ENCODE measurements at places on chromosomes 3 and 15.

DNA sequence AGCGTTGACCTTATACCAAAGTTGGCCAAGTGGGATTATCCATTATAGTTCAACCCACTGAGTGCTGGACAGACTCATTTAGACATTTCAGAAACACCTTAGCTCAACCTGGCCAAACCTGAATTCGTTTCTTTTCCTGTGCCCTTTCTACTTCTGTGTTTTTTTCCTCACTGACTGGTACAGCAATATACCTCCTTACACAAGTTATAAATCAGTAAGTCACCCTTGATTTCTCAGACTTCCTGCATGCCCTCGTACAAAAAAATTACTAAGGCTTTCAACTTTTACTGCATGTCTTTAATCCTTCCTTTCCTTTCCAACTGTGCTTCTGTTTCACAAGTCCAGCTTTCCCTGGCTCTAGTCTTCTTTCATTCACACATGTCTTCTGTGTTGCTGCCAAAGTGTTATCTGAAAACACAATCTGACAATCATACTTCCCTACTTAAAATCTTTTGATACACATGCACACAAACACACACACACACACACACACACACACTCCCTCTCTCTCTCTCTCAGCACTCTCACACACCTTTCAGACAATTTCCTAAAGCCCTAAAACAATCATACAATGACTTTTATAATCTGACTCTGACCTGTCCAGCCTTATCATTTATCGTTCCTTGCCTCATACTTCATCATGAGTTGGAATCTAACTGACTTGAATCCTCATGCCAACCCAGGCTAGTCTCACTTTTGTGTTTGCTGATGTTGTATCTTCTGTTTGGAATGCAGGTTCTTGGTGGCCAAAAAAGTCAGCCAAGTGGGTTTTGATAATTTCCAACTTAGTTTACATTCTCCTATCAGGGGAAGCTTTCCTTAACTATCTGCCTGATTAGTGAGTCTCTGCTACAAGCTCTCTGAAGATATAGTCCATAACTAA is 436.4 kb downstream of the NAALADL2 start:
- no peak for DNase-seq

- DNase-seq: peak; percentile 84
Measured at GRCh38 chr3:104873331-104873730, 493.4 kb upstream of the ALCAM start.

- no peak for DNase-seq
Measured at GRCh38 chr15:52094811-52095584, 17.6 kb downstream of the BCL2L10 start.

DNA sequence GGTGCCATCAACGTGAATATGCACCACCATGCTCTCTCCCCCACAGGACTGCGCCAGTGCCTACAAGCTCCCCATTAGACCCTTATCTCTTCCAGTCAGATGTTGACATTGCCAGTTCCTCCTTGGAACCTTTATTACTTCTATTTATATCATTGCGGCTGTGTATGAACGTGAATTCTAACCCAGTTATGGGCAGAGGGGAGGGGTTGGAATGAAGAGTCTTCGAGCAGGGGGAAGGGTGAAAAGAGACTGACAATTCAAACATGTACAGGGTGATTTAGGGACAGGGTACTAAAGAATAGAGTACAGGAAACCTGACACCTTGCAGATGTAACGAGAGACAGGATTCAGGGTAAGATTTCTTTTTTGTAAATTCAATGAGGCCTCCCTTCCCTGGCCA is 41.8 kb upstream of the ST6GAL1 start:
- DNase-seq: no peak

GRCh38 chr15:69973102-69973714 is 124.5 kb downstream of the TLE3 start:
- DNase-seq: peak; percentile 50

DNA sequence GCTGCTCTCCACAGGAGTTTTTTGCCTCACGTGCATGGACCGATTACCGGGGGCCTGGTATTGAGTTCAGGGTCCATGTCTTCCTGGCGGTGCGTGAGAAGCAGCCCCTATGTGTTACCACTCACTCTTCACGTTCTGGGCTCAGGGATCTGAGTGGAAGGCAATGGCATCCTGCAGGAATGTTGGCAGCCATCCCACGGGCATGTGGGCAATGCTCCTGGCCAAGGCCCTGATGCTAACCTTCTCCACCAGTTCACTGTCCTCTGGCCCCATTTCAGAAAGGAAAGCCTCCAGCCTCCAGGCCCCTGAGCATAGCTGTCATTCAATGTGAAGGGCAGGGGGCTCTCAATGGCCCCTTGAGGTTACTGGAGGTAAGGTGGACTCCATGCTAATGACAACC is 43.0 kb upstream of the KY start:
- DNase-seq: no peak

- no peak for DNase-seq
Measured at GRCh38 chr15:93482731-93483130, 393.7 kb upstream of the RGMA start.

- DNase-seq: no peak
Measured at GRCh38 chr3:61601831-61602230, 40.5 kb downstream of the PTPRG start.

DNA sequence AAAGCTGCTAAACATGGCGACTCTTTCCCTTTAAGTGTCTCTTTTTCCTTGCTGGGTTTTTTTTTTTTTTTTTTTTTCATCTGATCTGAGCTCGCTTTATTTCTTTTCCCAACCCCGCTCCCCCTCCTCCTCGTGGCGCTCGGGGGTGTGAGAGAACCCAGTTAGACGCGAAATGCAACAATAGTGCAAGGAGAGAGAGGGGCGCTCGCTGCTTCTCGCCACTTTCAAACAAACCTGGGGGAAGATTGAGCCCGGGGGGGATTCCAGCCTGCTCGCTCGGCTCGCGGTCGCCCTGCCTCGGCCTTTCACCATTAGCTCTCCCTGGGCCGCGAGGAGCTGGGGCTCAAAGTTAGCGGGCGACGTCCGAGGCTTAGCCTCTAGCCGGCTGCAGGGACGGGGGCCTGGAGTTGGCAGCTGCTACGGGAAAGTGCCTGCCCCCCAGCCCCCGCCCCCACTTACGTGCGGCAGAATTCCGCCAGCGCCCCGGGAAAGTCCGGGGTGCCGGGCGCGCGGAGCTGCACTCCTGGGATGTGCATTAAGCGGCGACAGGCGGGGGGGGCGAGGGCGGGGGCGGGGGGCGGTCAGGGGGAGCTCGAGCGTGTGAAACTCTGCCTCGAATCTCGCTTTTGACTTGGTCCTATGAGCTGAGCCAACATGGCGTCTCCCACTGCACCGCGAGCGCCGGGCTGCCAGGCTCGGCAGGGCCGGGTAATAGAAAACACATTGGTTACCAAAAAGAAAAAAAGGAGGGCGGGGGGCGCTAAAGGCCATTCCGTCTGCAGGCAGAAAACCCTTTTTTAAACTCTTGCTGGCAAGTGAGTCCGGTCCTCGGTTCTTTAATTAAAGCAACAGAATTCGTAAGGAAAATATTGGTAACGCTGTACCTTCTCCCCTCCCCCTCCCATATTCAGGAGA is 10.4 kb downstream of the NR2F2 start:
- peak; percentile 59 for DNase-seq

- DNase-seq: peak; percentile 62
Measured at GRCh38 chr3:168077091-168077490, 18.6 kb downstream of the GOLIM4 start.

DNA sequence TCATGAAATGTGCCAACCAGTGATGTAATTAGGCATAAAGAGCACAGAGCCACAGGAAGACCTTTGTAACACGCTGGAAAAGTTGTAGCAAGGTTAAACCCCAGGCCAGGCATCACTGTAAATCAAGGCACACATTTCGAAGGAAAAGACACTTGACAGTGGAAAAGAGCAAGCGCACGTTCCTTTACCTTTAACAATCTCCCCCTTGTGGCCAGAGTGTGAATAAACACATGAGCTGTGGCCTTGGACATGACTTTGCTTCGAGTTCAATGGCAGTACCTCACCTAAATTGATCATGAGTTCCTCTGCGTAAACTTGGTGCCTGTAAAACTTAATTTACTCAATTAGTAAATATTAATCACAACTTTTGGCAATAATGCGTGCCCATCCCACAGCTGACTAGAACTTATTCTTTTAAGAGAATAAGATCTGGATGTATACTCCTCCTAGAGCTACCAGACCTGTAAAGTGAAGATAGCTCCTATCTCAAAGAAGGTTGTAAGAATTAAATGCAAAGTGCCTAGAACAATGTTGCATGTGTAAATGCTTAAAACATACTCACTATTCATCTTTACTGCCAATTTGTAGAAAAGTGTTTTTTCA is 757.0 kb upstream of the NECTIN3 start:
- DNase-seq: peak; percentile 50

DNA sequence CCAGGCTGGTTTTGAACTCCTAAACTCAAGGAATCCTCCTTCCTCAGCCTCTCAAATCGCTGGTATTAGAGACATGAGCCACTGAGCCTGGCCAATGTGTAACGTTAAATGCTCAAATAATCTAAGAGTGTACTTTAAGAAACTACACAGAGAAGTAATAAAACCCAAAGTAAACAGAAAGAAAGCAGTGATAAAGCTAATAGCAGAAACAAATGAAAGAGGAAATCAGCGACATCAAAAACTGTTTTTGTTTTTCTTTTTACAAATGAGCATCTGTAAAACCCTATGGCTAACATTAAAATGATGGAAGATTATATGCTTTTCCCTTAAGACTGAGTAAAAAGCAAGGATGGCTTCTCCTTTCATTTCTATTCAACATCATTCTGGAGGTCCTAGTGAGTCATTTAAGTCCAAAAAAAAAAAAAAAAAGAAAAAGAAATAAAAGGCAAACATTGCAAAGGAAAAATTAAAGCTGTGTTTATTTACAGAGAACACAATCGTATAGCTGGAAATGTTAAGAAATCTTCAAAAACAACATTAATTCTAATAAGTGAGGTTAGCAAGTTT is 36.8 kb upstream of the FNDC3B start:
- no peak for DNase-seq

GRCh38 chr15:29090617-29091466 is 178.8 kb downstream of the NSMCE3 start:
- DNase-seq: peak; percentile 33

DNA sequence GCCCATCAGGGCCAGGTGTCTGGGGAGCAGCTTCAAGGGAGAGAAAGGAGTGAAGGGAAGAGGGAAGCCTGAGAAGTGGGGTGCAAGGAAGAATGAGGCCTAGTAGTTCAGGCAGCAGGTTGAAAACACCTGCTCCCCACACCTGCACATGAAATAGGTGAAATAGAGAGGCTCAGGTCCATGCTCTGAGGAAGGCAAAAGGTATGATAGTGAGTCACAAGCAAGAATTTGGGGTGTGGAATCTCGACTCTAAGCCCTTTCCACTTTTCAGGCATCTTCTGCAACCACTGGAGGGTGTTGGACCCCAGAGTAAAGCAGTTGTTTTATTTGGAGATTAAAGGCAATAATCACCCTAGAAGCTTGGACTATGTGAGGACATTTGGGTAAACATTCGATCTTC is 157.5 kb downstream of the CTNNB1 start:
- DNase-seq: no peak

DNA sequence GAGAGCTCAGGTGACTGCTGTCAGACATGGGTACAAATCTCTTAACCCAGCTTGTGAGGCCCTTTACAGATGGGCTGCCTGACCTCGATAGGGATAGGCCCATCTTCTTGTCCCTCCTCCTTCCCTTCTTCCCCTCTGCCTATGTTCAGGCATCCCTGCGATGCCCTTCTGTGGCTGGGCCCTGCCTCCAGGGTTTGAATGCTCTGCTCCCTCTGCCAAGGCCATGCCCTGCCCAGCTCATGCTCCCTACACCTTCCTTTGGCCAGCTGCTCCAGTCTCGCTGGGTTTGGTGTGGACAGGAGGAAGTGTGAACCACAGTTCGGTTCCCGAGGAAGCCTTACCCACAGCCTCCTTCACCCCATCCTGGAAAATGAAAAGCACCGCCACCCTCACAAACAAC is 4.3 kb downstream of the FYCO1 start:
- DNase-seq: no peak

DNA sequence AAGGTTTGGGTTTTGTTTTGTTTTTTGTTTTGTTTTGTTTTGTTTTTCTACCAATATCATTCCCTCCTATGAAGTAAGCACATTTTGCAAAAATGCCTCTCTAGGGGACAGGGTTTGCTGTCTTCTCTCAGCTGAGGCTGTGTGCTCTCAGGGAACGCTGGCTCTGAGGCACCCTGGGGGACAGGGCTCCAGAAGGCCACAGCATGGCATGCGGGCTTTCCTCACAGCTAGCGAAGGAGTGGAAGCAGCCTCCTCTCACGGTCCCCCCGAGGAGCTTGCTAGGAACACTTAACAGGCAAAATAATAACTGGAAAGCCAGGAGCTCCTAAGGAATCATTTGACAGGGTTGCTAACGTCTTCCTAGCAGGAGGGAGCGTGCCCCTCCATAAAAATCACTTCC is 227.7 kb upstream of the ST8SIA2 start:
- no peak for DNase-seq

DNA sequence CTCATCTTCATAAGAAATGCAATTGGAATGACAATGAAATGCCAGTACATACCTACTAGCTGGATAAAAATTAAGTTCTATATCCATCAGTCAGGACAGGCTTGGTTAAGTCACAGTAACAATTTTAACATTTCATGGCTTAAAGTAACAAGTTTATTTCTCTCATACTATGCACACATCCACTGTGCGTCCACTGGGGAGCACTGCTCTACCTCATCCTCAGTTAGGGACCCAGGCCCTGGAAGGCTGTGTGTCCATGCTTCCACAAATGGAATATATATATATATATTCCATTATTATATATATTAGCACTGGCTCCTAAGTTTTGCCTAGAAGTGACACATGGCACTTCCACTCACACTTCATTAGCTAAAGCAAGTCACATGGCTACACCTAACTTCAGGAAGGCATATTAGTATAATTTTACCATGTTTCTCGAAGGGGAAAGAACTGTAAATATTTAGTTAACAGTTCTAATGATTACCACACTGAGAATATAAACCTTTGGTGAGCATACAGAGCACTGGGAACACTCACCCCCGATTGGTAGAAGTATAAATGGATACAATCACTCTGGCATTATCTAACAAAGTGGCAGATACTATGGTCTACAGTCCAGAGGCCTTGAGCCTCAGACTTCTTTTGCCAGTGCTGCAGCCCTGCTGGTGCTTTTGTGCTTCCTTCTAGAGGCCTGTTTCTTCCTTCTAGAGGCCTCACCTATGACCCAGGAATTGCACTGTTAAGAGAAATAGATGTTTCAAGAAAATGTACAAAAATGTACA is 28.6 kb downstream of the AP3S2 start:
- no peak for DNase-seq

- DNase-seq: peak; percentile 88
Measured at GRCh38 chr15:52653431-52653964, 25.7 kb downstream of the ATOSA start.

DNA sequence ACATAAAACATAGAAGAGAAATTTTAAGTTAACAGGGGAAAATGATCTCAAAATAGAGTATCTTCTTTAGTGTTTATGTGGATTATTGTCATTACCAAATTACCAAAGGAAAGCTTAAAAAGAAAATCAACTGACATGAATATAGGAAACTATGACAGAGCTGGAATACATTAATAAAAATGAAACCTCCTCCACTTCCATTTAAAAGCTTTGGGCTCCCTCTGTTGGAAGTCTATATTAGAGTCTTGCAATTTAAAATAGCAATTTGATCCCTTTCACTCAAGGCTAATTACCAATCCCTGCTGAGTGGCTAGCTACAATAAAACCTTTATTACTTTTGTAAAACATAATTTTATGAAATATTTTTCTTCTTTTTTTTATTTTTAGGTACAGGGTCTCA is 61.4 kb upstream of the IMPG2 start:
- DNase-seq: peak; percentile 63

GRCh38 chr3:123807820-123808219 is 76.3 kb downstream of the MYLK start:
- DNase-seq: no peak

Data from EH (cell line).